ENCODE measurements at places on chromosomes 2 and 18.
A peak's percentile ranks its signal among the peaks of the same experiment; 100 is the strongest.

DNA sequence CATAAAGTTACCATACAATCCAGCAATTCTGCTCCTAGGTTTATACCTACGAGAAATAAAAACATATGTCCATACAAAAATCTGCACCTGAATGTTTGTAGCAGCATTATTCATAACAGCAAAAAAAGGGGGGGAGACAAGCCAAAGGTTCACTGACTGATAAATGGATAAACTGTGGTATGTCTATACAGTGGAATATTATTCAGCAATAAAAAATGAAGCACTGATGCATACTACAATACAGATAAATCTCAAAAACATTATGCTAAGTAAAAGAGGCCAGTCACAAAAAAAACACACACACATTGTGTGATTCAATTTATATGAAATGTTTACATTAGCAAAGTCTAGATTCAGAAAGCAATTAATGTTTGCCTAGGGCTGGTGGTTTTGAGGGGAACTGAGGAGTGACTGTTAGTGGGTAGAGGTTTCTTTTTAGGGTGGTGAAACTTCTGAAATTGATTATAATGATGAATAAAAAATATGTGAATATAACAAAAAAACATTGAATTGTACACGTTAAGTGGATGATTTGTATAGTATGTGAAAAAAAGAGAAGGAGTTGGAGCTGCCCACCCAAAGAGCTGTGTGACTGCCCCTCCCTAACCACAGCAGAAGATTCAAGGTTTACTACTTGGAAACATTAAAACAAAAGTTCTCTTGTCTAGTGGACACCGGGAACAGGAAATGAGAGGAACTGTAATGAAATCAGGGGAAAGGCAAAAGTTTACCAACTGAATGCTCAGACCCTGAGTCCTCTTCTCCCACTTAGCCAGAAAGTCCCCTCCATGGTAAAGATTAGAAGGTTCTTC is 13.4 kb downstream of the COLEC12 start:
- no peak for DNase-seq

- DNase-seq: no peak
Observed at GRCh38 chr2:239544918-239545465, 144.2 kb upstream of the HDAC4 start.

DNA sequence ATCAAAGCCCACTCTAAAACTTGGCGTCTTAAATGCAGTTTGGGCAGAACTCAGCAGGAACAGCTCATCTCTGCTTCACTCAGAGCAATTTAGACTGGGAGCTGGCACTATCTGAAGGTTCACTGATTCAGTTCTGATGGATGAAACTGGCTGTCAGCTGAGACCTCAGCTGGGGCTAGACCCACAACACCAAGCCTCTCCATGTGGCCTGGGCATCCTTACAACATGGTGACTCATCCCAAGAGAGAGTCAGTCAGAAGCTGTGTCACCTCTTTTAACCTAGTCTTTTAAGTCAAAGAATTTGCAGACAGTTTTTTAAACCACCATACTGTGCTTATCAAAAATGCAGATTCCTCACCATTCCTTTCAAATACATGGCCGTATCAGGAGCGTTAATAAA is 62.6 kb upstream of the ZNF397 start:
- peak; percentile 28 for DNase-seq

- no peak for DNase-seq
Observed at GRCh38 chr2:171042253-171042969, 113.4 kb downstream of the GORASP2 start.

DNA sequence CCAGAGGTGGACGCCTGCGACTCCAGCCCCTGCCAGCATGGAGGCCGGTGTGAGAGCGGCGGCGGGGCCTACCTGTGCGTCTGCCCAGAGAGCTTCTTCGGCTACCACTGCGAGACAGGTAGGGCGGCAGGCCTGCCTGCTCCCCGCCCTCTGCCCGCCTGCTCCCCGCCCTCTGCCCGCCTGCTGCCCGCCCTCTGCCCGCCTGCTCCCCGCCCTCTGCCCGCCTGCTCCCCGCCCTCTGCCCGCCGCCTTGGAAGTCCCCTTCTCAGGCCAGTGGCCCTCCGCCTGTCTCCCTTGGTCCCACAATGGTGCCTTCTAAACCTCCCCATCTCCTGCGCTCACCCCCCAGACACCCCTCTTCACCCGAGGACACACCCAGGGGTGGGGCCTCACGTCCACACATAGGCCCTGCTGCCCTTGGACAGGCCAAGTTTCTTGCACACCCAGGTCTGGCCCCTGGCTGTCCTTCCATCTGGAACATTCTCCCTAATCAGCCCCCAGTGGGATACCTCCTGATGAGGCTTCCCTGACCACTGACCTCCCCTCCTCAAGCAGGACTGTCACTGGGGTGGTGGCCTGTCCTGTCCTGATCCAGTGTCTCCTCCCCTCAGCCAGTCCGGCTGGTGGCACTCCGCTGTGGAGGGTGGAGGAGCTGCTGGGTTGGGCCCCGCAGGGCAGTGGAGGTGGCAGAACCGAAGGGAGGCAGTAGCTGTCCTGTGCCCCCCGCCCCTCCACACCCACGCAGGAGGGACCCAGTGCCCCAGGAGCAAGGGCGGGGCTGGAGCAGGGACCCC is 37.9 kb downstream of the MTERF4 start:
- DNase-seq: peak; percentile 53

GRCh38 chr2:195498176-195498575 is 158.8 kb upstream of the SLC39A10 start:
- no peak for DNase-seq

DNA sequence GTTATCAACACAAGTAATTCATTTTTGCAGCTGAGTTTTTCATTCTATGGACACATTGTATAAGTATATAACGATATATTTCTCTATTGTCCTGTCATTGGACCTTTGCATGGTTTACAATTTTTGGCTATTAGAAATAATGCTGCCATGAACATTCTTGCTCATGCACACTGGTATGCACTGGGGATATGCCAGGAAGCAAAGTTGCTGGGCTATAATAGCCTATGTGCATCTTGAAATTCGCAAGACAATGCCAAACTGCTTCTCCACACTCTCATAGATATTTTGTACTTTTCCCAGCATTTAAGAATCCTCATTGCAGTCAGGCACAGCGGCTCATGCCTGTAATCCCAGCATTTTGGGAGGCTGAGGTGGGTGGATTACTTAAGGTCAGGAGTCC is 852.6 kb upstream of the ID2 start:
- DNase-seq: no peak

DNA sequence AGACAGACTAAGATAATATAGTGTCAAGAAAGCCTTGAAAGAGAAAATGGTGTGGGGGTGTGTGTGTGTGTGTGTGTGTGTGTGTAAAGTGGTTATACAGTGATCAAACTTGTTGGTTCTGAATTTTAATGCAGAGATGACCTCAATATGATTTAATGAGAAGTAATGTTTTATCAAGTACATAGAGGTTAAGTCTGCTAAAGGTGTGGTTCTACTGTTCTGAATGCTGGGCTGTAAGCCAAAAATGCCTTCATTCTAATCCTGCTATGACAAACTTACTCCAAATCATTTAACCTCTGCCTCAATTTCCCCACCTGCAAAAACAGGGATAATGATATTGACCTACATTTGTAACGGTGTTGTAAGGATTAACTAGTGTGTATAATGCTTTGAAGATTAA is 87.9 kb downstream of the WDPCP start:
- DNase-seq: no peak

- no peak for DNase-seq
Observed at GRCh38 chr18:42268186-42268725, 313.2 kb downstream of the PIK3C3 start.

- no peak for DNase-seq
Observed at GRCh38 chr2:226849349-226849748, 13.5 kb downstream of the RHBDD1 start.

- no peak for DNase-seq
Observed at GRCh38 chr2:84800194-84800805, 80.6 kb downstream of the TRABD2A start.

DNA sequence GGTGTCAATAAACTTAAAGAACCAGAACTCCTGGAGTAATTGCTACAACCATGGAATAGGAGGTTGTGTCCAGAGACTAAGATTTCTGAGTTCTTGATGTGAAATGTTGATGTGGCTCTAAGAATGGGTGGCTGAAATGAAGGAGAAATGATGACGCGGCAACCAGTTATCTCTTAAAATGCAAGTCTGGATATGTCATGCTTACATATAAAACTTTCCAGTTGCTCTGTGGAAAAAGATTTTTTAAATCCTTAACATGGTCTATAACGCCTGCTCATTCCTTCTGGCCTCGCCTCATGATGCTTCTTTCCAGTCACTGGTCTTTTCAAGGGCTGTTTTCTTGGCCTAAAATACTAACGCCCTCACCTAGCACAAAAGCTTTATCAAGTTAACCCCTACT is 23.5 kb upstream of the MYO1B start:
- DNase-seq: no peak

DNA sequence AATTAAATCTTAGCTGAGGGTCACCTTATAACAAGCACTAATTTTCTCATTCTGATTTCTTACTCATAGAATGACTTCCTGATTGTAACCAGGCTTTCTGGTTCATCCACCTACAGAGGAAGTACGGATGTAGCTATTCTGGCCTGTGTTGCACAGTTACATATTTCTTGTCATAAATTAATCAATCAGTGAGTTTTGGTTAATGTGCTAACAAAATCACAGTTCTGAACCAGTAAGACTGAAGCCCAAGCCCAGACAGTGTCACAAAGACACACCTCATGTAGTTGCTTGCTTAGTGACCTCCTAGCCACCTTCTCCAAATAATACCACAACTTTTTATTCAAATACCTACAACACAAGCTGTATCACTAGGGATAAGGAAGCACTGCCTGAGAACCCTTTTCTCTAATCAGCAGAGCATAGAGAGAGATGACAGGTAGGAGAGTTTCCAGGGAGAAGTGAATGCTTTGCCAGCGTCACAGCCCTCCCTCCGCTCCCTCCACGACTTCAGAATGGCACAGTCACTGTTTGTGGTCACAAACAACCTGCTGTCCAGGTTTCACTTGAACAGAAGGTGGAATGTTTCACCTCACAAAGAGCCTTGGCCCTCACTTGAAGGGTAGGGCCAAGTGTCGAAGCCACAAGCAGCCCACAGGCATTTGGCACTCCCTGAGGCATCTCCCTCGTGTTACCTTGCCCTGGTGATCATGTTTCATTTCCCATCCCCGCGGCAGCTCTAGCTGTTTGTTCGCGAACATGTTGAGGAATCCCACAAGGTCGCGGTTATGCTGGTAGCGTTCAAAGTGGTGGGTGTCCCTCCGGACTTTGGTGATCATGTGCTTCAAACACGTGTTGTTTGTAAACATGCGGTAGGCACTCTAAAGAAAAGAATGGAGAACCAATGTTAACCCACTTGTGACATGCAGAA is 120.8 kb upstream of the STK17B start:
- DNase-seq: no peak

- DNase-seq: peak; percentile 53
Observed at GRCh38 chr18:12838178-12838634, 45.8 kb downstream of the PTPN2 start.

GRCh38 chr2:81247648-81248047 is 943.1 kb upstream of the LRRTM1 start:
- DNase-seq: no peak

- DNase-seq: no peak
Observed at GRCh38 chr2:127052057-127052770, 54.7 kb downstream of the BIN1 start.

GRCh38 chr18:7626175-7626921 is 59.2 kb downstream of the PTPRM start:
- DNase-seq: no peak

GRCh38 chr2:36006444-36006843 is 349.1 kb upstream of the CRIM1 start:
- no peak for DNase-seq

- DNase-seq: peak; percentile 69
Observed at GRCh38 chr2:81481242-81481993, 1176.9 kb upstream of the LRRTM1 start.

DNA sequence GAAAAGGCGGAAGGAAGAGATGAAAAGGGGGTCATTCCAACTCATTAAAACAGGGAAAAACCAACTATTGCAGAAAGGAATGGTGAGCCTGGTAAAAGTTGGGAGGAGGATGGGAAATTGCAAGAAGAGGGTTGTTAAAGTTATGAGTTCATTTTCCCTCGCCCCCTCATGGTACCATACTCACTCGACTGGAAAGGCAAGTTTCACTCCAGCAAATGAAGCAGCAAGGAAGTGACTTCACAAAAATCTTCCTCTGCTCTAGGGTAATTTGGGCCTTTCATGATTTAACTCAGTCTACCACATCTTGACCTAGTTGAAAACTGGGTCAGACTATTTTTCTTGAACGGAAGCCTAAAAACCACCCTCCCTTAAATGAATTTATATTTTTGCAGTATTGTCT is 22.8 kb upstream of the DAW1 start:
- DNase-seq: no peak

DNA sequence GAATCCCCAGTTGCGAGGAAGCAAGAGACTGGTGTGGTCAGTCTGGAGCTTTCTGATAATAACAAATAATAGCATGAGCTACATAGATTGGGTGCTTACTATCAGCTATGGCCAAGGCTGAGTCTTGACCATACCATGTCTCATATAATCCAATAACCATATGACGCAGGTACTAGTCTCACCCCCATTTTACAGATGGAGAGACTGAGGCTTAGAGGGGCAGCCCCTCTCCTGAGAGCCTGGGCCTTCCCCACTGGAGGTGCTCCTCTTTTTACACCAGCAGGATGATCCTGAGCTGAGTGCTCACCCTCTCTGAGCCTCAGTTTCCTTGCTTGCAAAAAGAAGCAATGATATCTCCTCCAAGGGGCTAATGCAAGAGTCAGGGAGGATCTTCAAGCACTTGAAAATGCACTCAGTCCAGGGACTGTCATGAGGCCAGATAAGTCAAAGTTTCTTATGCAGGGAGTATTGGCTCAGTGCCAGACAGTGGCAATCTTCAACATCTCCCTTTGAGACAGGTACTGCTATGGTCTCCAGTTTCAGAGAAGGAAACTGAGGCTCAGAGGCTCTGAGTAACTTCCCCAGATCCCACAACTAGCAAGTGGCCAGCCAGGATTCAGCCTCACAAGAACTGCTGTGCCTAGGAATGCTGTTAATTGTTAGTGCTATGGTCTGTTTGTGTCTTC is 149.7 kb downstream of the TFCP2L1 start:
- DNase-seq: no peak

- no peak for DNase-seq
Observed at GRCh38 chr2:172586245-172586891, 30.5 kb downstream of the PDK1 start.

GRCh38 chr2:46305767-46306166 is 8.6 kb downstream of the EPAS1 start:
- DNase-seq: no peak

- DNase-seq: no peak
Observed at GRCh38 chr18:29616867-29617266, 1425.7 kb downstream of the DSC3 start.

GRCh38 chr2:31413025-31413424 is 1.5 kb downstream of the XDH start:
- DNase-seq: no peak

DNA sequence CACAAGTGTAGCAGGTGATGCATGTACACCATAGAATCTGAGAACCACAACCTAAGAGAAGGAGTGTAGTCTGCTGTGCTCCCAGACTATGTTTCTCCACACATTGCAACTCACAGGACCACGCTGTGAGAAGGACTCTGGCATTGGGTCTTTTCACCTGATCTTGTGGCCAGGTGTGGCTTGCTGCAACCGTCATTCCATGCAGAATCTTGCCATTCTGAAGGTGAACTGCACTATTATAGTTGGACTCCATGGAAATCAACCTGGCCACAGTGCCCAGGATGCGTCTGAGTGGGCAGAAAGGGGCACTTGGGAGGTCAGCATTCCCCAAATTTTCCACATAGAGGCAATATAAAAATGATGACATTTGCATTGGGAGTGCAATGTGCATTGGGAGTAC is 122.2 kb downstream of the CAPN13 start:
- no peak for DNase-seq

- DNase-seq: no peak
Observed at GRCh38 chr2:241417626-241418025, 61.5 kb downstream of the FARP2 start.
